ENCODE measurements at places on chromosomes 2 and 18. TPM values are rescaled to one million over a fixed set of nuclear protein-coding genes. Genes with fewer than 3 reads are reported as not detected.
A peak's percentile ranks its signal among the peaks of the same experiment; 100 is the strongest.

GRCh38 chr18:45320724-45321123 lies 294.6 kb upstream of the SLC14A2 start:
- DNase-seq: no peak

- no peak for DNase-seq
Measured at GRCh38 chr2:132776287-132776686, 106.3 kb upstream of the LYPD1 start.

The CASP10 gene
- 1.0 TPM for polyA plus RNA-seq

DNA sequence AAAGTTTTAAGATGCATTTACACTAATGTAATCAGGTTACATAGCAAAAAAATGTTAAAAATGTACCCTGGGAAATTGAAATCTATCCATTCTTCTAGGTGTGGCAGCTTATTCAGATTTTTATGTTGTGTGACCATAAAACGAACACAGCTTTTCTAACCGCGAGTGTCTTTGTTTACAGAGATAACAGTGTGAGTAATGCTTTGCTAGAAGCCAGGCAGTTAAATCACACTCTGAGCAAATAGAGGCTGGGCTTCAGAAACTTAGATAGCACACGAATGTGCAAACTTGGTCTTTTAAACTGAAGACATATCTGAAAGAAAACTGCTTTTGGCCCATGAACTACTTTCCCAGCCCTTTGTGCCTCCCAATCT lies 116.1 kb downstream of the SPTBN1 start:
- DNase-seq: peak; percentile 77

DNA sequence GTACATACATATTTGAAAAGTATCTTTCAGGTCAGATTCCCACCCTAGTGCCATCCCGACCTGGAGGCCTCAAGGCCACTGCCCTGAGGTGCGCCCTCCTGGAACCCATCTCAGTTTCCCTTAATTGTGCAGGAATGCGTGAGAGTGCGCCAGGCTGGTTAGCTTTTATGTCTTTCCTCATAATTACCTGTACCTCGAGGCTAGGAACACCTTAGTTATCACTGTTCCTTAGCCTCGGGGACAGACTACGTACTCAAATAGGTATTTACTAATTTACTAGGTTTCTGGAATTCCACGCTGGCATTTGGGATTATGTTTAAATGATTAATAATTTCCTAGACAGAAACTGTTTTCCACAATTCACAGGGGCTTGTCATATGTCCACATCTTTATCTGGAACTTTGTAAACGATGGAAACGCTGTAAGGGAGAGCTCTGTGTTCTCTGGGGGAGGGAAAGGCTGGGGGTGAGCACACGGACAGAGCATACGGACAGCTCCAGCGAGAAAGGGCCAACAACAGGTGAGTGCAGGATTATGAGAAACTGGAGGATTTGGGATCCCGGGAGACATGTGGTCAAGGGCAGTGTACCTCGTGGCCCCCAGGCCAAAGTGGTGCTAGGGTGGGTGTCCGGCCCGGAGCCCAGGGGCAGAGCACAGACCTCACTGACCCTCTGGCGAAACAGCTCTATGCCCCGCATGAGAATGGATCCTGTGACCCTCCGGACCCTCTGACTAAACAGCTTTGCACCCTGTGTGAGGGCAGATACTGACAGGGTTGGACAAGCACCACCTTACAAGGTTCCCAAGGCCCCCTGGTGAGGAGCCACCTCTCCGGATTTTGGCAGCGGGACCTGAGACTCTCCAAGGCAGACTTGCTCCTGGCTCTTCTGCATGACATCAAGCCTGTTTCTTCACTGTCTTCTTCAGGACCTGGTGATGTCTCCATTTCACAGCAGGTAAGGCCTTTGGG lies 102.0 kb upstream of the PXDN start:
- no peak for DNase-seq

The ZRANB3 gene
- polyA plus RNA-seq: 3.3 TPM

DNA sequence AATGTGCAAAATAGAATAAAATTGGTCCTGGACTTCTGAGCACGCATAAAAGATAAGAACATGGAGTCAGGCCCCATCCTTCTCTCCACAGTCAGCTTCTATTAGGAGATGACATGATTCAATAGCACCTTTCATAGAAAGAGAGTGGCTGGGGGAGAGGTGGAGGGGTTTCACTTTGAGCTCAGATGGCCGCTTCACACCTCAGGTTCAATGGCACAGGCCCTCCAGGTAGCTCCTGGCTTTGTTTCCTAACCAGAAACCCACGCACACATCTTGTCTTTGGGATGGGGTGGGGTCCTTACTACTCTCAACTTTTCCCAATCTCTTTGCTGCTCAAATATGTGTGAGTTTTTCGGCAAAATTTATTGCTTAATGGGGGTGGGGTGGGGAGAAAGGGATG lies 332.3 kb downstream of the CLIP4 start:
- DNase-seq: no peak

The UGT1A9 gene
- not detected for polyA plus RNA-seq

DNA sequence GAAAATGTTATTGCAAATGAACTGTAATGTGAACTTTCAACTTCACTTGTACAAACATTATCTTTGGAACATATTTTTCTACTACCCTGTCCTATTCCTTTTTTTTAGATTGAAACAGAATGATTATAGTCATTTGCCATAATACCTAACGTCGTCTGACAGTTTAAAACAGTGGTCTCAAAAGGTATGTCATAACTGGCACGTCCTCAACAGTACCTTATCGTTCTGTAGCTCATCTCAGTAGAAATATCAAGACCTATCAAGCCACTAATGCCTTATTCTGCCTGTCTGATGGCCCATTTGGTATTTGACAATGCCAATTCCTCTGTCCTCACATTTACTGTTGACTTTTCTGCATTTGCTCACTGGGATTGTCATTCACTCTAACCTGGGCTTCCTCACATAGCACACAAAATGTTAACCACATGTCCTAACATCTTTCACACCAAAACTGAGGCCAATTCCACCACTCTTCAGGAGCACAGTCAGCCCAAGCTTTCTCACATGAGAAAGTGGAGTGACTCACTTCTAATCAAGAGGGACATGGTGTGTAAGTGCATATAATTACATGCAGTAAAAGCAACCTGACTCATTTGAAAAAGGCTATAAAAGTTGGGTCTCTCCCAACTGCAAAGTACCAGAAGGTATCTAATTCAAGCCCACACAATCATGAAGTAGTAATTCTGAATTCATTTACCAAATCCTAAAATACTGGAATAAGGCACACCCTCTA lies 34.8 kb downstream of the DNER start:
- no peak for DNase-seq

DNA sequence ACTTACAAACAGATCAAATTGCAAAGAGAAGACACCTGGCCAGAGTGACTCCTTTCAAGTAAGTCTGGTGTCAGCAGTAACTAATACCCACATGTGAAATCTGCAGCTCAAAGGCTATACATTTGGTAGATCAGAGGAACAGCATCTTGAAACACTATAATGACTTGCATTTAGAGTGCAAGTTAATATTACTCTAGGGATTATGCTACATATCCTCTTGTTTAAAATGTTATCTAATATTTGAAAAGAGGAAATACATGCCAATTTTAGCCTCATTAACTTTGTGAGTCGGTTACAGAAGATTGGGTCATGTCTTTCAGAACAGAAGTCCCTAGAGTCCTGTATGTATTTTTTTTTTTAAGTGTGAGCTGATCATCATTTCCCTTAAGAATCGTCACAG lies 15.2 kb downstream of the LANCL1 start:
- DNase-seq: no peak

- DNase-seq: no peak
Measured at GRCh38 chr2:228688007-228688645, 506.6 kb upstream of the SPHKAP start.

DNA sequence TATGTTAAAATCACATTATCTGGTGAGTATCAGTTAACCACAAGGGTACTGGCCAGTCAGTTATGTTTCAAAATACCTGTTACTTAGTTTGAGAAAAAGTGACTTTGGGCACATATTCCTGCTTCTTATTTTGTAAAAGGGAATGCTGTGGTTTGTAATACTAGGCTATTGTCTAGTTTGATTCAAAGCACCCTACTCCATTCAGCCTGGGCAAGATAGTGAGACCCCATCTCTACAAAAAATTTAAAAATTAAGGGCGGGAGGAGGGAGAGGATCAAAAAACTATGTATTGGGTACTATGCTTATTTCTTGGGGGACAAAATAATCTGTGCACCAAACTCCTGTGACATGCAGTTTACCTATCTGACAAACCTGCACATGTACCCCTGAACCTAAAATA lies 18.9 kb downstream of the MBD5 start:
- no peak for DNase-seq

The GAL3ST2 gene
- not detected for polyA plus RNA-seq

The CNGA3 gene
- not detected for polyA plus RNA-seq

DNA sequence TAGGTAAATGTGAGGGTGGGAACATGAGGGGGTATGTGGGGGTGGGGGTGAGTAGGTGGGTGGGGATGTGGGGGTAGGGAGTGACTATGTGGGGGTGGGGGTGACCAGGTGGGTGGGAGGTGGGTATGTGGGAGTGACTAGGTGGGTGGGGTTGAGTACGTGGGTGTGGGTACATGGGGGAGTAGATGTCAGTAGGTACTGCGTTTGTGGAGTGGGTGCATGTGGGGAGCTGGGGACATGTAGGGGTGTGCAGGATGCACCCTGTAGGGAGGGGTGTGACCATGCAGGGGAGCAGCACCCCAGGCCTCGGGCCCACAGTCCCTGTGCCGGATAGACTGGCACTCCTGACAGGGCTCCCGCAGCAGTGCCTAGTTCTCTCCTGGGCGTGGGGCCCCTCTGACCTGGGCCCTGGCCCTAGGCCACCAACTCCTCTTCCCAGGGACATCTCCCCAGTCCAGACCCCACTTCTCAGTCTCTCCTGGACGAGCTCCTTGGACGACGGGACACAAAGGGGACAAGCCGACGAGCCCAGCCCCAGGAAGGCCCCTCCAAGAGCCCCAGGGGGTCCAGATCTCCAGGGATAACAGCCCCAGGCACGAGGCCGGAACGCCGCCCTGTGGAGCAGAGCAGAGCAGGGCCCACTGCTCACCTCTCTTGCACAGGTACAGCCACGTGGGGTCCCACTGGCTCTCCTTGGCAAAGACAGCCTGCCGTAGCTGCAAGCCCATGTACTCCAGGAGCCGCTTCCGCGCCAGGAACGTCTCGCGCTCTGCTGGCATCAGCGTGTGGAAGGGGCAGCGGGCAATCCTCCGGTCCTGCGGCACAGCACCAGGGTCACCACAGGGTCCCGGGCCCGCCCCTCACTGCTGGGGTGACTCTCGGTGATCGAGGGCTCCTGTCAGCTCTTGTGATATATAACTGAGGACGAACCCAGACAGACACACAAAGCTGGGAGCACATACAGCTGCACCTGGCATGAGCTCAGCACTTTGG lies 58.2 kb downstream of the ANKMY1 start:
- DNase-seq: no peak

The GCG gene
- not detected for polyA plus RNA-seq

DNA sequence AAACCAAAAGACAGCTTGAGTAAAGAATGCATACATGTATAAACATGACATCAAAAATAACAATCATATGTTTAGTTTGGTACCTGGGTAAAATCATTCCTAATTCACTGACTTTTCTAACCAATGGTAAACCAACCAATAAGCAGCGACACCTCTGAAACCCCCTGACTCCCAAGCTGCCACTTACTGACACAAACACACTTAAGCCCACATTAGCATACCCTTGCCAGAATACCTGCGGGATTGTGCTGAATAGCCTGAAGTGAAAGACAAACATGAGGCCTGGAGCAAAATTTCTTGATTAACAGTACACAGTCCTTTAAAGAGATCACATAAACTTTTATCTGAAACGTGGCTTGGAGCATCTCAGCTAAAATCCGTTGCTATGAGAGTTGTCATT lies 902.9 kb downstream of the TMEM182 start:
- DNase-seq: no peak

DNA sequence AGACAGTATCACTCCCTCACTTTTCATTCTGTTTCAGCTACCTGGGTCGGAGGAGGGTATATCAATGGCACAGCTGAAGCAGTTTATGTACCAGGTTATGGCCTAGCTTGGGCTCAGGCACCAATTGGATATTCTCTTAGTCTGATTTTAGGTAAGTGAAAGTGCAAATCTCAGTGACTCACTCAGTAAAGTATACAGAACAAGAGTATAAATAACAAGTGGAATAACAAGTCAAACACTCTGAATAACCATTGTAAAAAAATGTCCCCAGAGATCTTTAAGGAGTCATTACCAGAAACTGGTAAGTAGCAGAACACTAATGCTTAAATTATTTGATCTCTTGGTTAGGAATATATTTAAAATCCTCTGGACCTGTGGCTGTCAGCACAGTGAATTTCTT lies 5.7 kb downstream of the SLC5A7 start:
- DNase-seq: no peak
